ENCODE measurements at places on chromosomes 2 and 18.
A peak's percentile ranks its signal among the peaks of the same experiment; 100 is the strongest.

- DNase-seq: peak; percentile 82
These were observed 125.9 kb downstream of the MAP4K4 start for GRCh38 chr2:101823347-101823791.

- DNase-seq: peak; percentile 76
These were observed 83.0 kb upstream of the ZNF532 start for GRCh38 chr18:58781627-58782194.

DNA sequence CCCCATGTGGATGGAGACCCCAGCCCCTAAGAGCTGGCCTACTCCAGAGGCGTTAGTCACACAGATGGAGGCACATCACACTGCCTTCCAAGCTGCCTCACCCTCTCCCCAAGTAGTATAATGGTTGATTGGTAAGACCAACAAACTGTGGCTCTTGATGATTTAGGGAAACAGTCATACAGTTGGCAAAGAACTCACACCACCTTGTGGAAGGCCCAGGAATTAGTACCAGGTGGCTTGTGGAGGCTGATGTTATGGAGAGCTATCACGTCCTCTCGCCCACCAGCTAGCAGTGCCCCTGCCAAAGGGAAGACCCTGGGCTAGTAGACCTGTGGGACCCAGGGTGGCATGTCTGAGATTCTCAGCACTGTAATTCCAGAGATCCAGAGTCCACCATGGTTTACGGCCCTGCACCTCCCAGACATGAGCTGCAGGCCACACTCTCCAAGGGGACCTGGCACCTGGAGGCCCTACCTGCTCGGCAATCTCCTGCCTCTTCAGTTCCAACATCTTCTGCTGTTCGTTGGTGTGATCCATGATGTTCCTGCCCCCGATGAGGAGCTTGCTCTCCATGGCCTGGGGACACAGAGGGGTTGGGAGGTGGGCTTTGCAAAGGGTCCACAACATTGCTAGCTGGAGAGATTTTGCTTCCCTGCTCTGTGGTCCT, 26.3 kb downstream of the KIF3C start:
- no peak for DNase-seq

DNA sequence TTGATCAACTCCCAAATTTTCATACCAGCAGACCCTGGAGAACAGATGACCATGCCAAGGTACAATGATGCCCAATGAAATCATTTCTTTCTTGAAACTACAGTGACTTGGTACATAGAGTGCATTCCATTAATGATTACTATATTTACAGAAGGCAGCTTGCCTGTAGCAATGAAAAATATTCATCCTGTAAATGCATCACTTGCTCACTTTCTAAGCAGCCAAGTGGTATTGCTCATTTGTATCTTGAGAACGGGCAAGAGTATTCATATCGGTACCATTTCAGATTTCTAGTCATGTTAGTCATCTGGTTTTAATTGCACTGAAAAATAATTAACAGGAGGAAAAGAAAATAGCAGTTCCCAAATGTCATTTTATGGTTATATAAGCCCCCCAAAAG, 59.6 kb downstream of the VIL1 start:
- DNase-seq: no peak
